Cardiac septum (tissue), 1 donor: ENCODE measurements at places on chromosomes 2 and 18. TPM values are rescaled to one million over a fixed set of nuclear protein-coding genes. Genes with fewer than 3 reads are reported as not detected.

Gene NT5C1B
- not detected for total RNA-seq

Gene MSTN
- total RNA-seq: 1.1 TPM

Gene DLX2
- not detected for total RNA-seq

- DNase-seq: no peak
Observed at GRCh38 chr2:1799174-1799573, 54.9 kb upstream of the PXDN start.

DNA sequence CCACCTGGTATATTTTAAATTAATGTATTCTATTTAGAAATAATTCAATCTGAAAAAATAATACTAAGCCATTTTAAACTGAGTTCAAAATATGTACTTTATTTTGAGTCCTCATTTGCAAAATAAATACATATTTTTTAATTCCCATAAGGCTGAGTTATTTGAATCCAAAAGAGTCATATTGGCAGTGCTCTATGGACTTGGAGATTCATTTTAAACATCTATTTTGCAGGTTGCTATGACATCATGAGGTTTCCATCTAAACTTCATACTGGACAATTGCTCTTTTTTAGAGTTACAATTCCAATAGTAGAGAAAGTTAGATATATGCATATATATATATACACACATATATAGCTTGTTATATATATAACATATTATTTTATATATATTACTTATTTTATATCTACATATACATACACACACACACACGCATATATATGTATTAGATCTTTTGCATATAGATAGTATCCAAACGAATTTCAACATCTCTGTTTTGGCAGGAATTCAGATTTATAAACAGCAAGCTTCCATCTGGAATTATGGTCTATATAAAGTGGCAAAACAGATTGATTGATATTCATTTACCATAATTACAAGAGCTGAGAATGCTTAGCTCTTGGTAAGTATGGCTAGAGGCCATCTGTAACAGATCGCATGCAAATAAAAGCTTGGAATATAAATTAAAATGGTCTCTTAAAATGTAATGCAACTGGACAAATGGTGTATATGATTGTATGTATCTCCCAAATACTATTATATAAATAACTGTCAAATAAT lies 34.9 kb downstream of the NOL4 start:
- DNase-seq: no peak

- DNase-seq: no peak
Observed at GRCh38 chr2:120732506-120733237, 3.0 kb upstream of the GLI2 start.

GRCh38 chr2:49837561-49838293 lies 683.4 kb upstream of the FSHR start:
- no peak for DNase-seq

- no peak for DNase-seq
Observed at GRCh38 chr2:27121906-27122305, 1.7 kb upstream of the ABHD1 start.

GRCh38 chr2:147844697-147845410 lies at the start of gene ACVR2A:
Gene ACVR2A, plus strand, starts transcription at chr2:147845029. Its CDS starts 124 bp downstream, at chr2:147845153.
- no peak for DNase-seq

DNA sequence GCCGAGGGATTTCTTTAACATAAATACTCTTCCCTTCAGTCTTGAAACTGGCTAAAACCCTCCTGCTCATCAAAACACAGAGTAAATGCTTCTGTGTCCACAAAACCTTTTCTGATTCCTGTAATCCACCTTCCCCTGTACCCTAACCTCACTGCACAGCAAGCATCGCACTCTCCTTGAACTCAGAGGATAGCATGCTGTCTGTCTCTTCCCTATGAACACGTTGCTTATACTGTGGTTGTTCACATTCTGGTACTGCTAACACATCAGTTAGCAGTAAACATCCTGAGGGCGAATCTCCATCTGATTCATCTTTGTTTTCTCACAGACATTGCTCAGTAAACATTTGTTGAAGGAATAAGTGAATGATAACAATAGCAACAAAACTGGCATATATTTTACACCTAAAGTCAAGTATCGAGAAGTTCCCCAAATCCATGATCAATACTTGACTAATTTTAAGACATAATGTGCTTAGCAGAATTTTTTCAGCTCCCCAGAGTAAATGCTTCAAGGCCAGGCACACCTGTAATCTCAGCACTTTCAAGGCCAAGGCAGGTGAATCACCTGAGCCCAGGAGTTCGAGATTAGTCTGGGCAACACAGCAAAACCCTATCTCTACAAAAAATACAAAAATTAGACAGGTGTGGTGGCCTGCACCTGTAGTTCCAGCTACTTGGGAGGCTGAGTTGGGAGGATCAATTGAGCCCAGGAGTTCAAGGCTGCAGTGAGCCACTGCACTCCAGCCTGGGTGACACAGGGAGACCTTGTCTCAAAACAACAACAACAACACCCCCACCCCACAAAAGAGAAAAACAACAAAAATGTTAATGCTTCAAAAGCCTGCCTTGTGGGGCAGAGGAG lies 45.6 kb upstream of the LPIN2 start:
- no peak for DNase-seq

GRCh38 chr2:182426082-182426917 lies 536 bp downstream of the PDE1A start:
- no peak for DNase-seq

GRCh38 chr2:96703021-96703751 lies 36.7 kb downstream of the LMAN2L start:
- DNase-seq: no peak

DNA sequence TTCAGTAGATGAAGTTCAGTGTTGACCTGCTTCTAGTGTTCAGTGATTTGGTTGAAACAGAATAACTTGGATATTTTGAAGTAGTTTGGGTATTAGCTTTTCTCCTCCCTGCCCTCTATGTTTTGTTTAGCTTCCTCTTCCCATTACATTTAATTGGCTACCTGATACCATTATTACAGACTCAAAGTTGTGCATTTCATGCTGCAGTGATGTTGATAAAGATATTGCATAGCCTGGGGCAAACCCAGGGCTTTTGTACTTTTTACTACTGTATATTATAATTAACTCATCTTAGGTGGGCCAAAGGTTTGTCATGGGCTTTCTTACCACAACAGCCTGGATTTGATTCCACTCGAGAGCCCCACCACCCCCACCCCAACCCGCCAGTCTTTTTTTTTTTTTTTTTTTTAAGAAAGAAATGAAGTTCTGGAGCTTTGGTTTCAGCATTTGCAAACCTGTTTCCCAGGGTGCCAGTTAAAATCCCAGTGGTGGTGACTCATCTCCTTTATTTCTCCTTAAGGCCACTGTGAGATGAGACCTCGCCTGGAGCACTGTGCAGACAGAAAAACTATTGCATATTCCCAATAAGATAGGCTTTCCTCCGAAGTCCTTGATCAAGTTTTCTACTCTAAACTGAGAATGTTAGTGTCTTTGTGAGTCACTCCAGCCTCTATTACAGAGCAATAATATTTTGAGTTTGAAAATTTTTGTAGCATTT lies 393.7 kb upstream of the FANCL start:
- no peak for DNase-seq

- no peak for DNase-seq
Observed at GRCh38 chr2:118932949-118933348, 9.0 kb upstream of the MARCO start.

GRCh38 chr2:172484253-172484652 lies 56.9 kb downstream of the ITGA6 start:
- no peak for DNase-seq

DNA sequence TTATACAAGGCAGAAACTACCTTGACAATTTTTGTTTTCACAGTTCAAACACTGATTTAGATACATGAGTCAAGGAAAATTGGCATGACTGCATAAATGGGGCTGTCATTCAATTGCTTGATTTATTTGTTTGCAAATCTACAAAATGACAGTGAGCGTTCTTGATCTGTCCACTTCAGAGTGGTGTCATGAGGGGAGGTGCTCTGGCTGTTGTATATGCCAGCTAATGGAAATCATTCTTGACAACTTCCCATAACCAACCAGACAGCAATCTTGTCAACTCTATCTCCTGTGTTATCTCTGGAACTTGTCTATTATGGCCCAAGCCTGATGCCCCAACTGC lies 120.6 kb upstream of the UGP2 start:
- no peak for DNase-seq

DNA sequence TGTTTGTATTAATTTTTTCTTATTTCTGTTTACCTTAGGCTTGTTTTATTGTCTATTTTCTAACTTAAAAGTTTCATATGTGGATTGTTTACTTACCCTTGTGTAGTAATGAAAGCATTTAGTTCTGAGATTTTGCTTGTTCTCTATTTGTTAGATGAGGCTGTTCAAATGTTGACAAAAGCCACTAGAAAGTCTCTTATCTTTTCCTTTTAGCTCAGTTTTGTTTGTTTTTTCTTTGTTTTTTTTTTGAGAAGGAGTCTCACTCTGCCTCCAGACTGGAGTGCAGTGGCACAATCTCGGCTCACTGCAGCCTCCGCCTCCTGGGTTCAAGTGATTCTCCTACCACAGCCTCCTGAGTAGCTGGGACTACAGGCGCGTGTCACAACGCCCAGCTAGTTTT lies 30.9 kb downstream of the USP14 start:
- DNase-seq: no peak
